ENCODE measurements at places on chromosomes 12 and 14. TPM values are rescaled to one million over a fixed set of nuclear protein-coding genes. Genes with fewer than 3 reads are reported as not detected.
A peak's percentile ranks its signal among the peaks of the same experiment; 100 is the strongest.

DNA sequence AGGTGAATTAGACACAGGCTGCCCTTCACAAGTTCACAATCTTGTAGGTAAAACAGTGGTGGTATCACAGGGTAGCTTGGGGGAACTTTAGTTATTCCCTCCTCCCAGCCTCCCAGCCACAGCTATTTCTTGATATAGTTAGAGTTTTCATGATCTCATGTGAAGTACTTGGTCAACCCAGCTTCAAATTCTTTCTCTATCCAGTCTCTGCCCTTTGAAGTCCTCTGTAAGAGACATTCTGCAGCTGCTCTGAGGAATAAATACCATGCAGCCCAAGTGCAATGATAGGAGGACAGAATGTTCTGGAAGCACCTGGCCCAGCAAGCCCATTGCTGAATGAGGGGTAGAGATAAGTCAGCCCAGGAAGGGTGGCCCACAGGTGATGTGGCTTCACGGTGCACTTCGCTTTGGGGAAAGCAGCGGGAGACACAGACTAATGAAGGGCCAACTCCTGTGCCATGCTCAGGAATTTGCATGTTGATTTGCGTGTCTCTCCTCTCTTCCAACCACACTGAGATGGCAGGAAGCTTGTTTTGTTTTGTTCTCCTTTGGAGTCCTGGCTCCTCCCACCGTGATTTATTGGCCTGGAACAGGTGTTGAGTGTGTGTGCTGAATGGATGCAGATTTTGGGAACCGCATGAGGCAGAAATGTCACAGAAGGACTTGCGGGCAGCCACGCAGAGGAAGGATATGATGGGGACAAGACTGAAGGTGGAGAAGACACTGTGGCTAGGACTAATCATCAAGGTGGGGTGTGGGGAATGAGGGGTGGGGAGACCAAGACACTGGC, 8.0 kb upstream of the TXNRD1 start:
- H3K4me3 ChIP-seq: no peak overlapping the region
- H3K27ac ChIP-seq: no peak overlapping the region
- peaks cover 3% of the 10 kb centered on the region for H3K27me3 ChIP-seq
- H3K36me3 ChIP-seq: no peaks in the 10 kb centered on the region
- H3K4me1 ChIP-seq: no peaks in the 10 kb centered on the region
- DNase-seq: no peak

GRCh38 chr14:104121142-104121541, 17.2 kb upstream of the KIF26A start:
- H3K4me3 ChIP-seq: no peak overlapping the region
- no peak for DNase-seq
- H3K27me3 ChIP-seq: peaks cover 30% of the 10 kb centered on the region
- no peak overlapping the region for H3K27ac ChIP-seq
- H3K36me3 ChIP-seq: no peaks in the 10 kb centered on the region

DNA sequence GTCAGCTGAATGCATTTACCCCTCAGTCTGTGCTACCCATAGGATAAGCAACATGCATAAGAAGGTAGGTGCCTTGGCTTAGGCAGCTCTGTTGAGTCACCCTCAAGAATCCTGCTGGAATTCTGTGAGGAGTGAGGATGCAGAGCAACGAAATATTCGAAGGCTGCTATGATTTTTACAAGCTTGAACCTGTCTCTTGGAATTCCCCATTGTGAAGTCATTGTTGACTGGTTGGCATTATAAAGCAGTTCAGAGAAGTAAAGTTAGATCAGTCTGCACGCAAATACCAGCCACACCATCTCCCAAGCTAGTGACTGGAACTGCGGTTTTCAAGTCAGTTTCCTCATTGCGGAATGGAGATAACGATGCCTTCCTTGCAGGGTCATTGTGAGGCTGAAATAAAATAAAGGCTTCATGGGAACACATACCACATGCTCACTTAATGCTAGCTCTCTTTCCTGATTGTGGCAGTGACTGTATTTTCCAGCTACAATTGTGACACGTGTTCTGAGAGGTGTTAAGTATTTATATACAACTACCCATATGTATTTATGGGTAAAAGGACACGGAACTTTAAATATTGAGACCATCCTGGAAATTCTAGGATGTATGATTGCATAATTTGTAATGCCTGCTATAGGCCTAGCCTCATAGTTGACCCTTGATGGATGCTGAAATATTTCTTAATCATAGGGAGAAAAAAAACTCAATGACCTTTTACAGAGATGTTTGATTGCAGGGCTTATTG, 96.7 kb downstream of the ETV6 start:
- peaks cover 99% of the 10 kb centered on the region for H3K4me1 ChIP-seq
- no peak overlapping the region for H3K4me3 ChIP-seq
- H3K27ac ChIP-seq: peak overlapping the region; percentile 24

- no peaks in the 10 kb centered on the region for H3K4me1 ChIP-seq
- no peak overlapping the region for H3K4me3 ChIP-seq
- no peak for DNase-seq
- no peak overlapping the region for H3K27ac ChIP-seq
- H3K36me3 ChIP-seq: no peaks in the 10 kb centered on the region
Measured at GRCh38 chr14:97575677-97576076, 778.5 kb downstream of the VRK1 start.

- no peaks in the 10 kb centered on the region for H3K36me3 ChIP-seq
- H3K4me1 ChIP-seq: no peaks in the 10 kb centered on the region
- no peaks in the 10 kb centered on the region for H3K27me3 ChIP-seq
- no peak for DNase-seq
- peak overlapping the region; percentile 52 for H3K27ac ChIP-seq
Measured at GRCh38 chr12:92277795-92278194, 132.1 kb upstream of the BTG1 start.

DNA sequence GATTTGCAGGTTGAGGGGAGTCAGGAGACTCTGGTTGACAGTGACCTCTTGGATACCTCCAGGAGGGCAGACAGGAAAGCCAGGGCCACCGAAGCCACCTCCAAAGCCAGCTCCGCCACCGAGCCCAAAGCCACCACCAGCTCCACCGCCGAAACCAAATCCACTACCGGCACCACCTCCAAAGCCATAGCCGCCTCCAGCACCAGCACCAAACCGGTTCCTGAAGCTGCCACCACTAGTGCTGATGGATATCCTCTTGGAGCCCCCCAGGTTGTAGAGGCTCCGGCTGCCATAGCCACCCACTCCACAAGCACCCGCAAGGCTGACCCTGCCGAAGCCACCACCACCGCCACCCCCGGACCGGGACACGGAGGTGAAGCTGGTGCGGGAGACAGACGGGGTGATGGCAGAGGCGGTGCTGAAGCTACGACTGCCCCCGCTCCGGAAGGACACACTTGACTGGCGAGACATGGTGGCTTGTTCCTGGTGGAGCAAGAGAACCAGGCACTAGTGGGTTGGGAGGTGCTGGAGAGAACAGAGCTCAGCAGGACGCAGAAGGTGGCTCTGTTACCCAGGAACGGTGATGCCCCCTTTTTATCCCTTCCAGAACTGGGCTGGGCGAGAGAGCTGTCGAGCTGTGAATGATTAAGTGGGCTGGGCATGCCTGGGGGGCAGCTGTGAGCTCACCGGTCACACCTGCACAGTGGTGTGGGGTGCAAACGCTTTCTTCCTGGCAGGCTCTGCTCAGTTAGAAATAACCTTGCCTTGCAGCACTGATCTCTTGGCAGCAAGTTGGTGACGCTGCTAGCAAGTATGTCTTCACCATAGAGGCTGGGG, at the start of gene KRT5:
Gene KRT5 (minus strand): TSS at position 569 of the 837 bp plus-strand sequence. CDS start 98 bp downstream, at position 471.
- DNase-seq: no peak
- no peak within 1 kb of the TSS for H3K4me3 ChIP-seq
- H3K36me3 ChIP-seq: no peaks in the 10 kb centered on the region
- H3K27ac ChIP-seq: no peak within 1 kb of the TSS
- no peaks in the 10 kb centered on the region for H3K4me1 ChIP-seq
- H3K27me3 ChIP-seq: peaks cover 3% of the 10 kb centered on the region

GRCh38 chr12:46354111-46354801, 18.3 kb downstream of the SLC38A2 start:
- no peak overlapping the region for H3K27ac ChIP-seq
- peaks cover 8% of the 10 kb centered on the region for H3K36me3 ChIP-seq
- no peaks in the 10 kb centered on the region for H3K4me1 ChIP-seq
- DNase-seq: no peak

- H3K27me3 ChIP-seq: no peaks in the 10 kb centered on the region
- H3K27ac ChIP-seq: no peak overlapping the region
- no peaks in the 10 kb centered on the region for H3K36me3 ChIP-seq
- H3K4me3 ChIP-seq: no peak overlapping the region
Measured at GRCh38 chr14:61641914-61642613, 53.2 kb upstream of the HIF1A start.

- peaks cover 25% of the 10 kb centered on the region for H3K4me1 ChIP-seq
- H3K27me3 ChIP-seq: no peaks in the 10 kb centered on the region
- no peak overlapping the region for H3K27ac ChIP-seq
- H3K36me3 ChIP-seq: no peaks in the 10 kb centered on the region
Measured at GRCh38 chr14:104434214-104435076, 145.1 kb upstream of the C14orf180 start.

DNA sequence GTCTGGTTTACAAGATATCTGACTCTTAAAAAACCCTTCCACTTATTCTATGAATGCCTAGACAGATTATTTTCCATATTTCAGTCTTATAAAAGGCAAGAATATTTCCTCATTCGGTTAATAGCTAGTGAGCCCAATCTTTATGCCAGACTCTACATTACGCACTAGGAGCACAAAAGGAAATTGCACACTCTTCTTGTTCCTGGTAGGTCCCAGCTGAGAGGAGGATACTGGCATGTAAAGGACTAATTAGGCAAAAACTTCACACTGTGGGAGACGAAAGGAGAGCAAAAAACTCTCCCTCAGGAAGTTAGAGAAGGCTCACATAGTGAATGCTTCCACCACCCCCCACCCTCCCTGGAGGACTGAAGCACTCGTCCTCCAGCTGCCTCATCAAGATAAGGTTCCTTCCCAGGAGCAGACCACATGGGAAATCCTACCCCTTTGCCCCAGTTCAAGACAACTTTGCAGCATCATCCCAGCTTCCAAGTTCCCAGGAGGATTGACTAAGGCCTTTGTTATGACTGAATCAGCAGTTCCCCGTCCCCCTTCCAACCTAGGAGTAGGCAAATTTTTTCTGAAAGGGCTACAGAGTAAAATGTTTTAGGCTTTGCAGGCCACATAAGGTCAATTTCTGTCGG, 14.5 kb downstream of the CAPZA3 start:
- H3K36me3 ChIP-seq: no peaks in the 10 kb centered on the region
- no peaks in the 10 kb centered on the region for H3K27me3 ChIP-seq
- H3K4me1 ChIP-seq: no peaks in the 10 kb centered on the region
- no peak overlapping the region for H3K27ac ChIP-seq
- no peak for DNase-seq

DNA sequence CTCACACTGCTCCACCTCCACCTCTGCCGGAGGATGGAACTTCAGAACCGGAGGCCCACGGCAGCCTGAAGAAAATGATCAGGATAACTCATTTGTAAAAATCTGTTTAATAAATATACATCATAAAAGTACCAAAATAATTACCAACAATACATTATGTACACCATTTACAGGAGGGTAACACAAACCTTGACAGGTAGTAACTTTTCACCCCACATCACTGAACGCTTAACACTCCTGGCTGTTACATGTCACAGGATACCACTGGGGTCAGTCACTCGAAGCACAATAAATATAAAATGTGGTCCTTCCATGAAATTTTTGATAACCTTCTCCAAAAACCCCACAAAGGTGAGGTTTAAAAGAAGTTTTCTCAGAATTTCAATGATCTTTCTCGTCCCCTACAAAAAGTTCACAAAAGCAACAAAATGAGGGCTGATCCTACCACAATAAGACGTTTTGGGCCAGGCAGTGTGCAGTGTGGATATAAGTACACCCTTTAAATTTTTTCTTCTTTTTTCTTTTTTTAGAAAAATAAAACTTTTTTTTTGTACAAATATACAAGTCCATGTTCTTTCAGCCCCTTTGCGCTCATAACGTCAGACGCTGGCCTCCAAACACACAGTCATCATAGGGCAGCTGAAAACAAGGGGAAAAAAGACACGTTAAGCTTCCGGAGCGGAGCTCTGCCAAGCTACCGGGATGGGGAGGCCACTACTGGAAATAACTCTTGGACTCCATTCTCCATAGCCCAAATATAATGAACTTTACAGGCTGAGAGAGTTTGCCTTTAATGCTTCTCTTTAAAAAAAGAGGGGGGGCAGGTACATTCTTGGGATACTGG, 2.9 kb downstream of the NFKBIA start:
- H3K27ac ChIP-seq: peak overlapping the region; percentile 99

DNA sequence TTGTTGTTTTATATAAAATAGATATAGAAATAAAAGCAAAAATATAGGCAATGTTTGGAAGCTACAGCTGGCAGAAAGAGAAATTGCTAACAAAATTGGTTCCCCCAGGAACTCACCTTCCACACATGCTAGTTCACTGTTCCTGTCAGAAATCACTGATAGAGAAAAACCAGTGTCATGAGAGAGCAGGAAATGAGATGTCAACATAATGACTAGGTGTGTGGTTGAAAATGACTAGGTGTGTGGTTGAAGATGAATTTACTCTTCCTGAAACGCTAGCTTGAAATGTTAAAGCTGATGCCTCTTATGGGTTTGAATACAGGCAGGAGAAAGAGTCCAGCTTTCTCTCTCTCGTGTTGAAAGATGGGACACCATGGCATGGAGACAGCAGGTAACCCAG, 216.3 kb downstream of the C12orf42 start:
- H3K4me3 ChIP-seq: no peak overlapping the region
- no peaks in the 10 kb centered on the region for H3K27me3 ChIP-seq
- no peak for DNase-seq
- H3K27ac ChIP-seq: no peak overlapping the region
- H3K36me3 ChIP-seq: no peaks in the 10 kb centered on the region

DNA sequence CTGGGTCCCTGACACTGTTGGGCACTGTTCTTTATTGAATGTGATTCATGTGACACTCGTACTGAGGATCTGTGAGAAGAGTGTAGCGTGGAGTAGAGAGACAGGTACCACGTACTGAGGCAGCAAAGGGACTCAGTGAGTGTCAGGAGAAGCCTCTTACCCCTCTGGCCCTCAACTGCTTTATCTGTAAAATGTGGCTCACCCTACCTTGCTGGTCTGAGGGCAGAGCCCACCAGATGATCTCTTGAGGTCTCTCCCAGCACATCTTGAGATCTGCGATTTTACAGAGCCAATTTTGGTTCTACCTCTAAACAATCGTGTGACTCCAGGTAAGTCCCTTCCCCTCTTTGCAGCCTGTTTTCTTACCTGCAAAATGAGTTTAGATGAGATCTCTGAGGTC, 3.1 kb downstream of the CEBPE start:
- H3K27ac ChIP-seq: no peak overlapping the region
- peaks cover 90% of the 10 kb centered on the region for H3K4me1 ChIP-seq
- DNase-seq: no peak
- H3K36me3 ChIP-seq: no peaks in the 10 kb centered on the region
- H3K27me3 ChIP-seq: no peaks in the 10 kb centered on the region

ANKRD33 gene
- not detected for total RNA-seq

SLC24A4 gene
- total RNA-seq: 4.0 TPM

VRTN gene
- total RNA-seq: not detected

AQP2 gene
- total RNA-seq: not detected

BDKRB2 gene
- 0.13 TPM for total RNA-seq

GPR84 gene
- 0.97 TPM for total RNA-seq

HOXC12 gene
- total RNA-seq: not detected
